ENCODE measurements at places on chromosomes 16 and 17. TPM values are rescaled to one million over a fixed set of nuclear protein-coding genes. Genes with fewer than 3 reads are reported as not detected.

DNA sequence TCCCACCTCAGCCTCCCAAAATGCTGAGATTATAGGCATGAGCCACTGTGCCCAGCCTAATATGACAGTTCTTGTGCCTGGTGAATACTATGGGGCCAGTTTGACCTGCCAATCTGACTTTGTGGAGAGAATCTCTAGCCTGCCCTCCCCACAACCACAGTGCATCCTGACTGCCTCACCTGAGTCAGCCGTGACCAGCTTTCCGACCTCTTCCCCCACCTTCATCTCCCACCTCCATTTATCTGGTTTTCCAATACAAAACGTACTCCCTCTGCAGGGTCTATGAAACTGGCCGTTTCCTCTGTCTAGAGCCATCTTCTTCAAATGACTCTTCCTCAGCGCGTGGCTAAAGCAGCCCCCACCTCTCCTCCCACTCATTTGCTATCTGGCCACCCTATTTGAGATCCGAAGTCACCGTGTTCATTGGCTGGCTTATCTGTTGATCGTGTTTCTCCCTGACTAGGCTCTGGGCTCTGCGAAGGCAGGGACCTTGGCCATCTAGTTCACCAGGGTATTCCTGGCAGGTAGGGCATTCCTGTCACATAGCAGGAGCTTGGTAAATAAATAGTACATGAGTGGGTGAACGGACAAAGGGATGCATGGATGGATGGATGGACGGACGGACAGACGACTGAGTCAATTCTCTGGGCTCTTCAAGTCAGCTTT is 22.3 kb upstream of the PLLP start:
- no peak for DNase-seq

DNA sequence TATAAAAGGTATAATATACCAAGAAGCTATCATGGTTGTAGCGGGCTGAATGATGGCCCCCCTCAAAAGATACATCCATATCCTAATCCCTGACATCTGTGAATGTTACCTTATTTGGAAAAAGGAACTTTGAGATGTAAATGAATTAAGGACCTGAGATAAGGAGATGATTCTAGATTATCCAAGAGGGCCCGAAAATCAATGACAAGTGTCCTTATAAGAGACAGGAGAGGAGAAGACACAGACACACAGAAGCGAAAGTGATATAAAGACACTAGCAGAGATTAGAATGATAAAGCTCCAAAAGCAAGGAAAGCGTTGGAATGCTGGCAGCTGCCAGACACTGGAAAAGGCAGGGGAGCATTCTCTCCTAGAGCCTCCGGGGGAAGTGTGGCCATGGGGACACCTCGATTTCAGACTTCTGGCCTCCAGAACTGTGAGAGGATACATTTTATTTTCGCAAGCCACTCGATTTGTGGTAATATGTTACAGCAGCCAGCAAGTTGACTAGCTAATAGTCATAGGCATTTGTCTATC is 12.5 kb upstream of the GP1BA start:
- no peak for DNase-seq

GRCh38 chr16:81544700-81545271 is 100.2 kb downstream of the CMIP start:
- DNase-seq = no peak

DNA sequence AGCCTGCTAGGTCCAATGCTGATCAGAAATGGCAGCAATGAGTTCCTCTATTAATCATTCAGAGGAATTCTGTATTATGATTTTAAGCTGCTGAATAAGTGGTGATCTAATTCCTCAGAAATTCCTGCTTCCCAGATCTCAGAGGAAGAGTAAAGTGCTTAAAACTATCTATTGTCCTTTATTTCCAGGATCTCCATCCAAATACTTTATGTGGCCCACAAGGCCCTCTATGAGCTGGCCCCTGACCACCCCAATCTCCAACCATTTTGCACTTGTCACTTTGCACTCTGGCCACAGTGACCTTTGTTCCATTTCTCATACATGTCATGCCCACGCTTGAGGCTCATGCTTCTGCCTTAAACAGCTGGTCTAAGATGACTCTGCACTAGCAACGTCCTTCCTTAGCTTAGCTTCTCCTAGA is 93.7 kb downstream of the CA10 start:
- peak; percentile 2 for DNase-seq

GRCh38 chr17:57349541-57350247 is 93.4 kb downstream of the MSI2 start:
- DNase-seq = no peak

ZKSCAN2 gene
- 1.0 TPM for polyA plus RNA-seq

GRCh38 chr16:66468321-66468965 is 41.3 kb downstream of the BEAN1 start:
- no peak for DNase-seq

GRCh38 chr16:70478912-70479341 is 24.5 kb downstream of the FCSK start:
- no peak for DNase-seq

DNA sequence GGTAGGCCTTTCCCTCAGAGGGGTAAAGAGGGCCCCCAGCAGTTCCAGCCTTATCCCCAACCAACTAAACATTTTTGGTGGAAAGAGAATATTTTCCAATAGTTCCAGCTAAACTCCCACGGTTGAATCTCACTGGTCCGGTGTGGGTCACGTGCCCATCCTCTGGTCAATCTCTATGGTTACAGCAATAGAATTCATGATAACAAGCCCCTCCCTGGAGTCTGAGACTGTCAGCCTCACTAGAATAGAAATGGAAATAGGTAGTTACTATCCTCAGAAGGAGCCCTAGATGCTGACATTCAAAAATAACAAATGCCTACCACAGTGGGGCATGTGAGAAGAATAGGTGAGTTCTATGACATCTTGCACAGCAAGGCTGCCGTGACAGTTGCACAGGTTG is 37.5 kb upstream of the LITAF start:
- DNase-seq = no peak

DNA sequence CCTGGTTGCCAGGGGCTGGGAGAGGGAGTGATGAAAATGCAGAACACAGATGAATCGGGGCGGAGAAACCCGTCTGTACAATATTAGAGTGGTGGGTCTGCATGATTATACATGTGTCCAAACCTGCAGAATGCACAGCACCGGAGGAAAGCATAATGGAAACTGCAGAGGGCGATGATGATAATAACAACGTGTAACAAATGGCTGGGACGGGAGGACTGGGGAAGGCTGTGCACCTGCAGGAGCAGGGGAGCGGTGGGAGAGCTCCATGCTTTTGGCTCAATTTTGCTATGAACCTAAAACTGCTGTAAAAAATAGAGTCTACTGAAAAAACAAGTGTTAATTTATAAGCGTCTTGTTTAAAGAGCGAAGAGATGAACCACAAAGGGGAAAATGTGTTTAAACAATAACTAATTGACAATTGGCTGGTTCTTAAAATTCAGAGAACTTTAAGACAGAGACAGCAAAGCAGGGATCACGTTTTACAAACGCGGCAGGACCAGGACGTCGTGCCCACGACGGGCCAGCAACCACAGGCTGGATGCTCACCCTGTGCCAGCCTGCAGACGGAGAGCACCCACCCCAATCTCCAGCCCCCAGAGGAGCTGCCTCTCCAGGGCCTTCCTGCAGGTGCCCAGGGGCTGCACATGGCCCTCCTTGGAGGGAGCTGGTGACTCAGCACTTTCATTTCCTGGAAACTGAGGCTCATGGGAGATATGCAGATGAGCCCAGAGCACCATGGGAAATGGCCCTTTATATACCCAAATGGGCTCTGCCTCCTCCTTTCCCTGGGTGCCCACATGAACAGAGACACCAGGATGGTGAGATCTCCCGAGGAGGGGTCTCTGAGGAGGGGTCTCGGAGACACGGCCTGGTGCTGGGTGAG is at the start of gene TEX19:
TEX19 (plus strand) TSS at position 783 of the 886 bp plus-strand sequence. CDS start 2,904 bp downstream, outside the sequence.
- no peak for DNase-seq

KCNJ16 gene
- not detected for polyA plus RNA-seq

DNA sequence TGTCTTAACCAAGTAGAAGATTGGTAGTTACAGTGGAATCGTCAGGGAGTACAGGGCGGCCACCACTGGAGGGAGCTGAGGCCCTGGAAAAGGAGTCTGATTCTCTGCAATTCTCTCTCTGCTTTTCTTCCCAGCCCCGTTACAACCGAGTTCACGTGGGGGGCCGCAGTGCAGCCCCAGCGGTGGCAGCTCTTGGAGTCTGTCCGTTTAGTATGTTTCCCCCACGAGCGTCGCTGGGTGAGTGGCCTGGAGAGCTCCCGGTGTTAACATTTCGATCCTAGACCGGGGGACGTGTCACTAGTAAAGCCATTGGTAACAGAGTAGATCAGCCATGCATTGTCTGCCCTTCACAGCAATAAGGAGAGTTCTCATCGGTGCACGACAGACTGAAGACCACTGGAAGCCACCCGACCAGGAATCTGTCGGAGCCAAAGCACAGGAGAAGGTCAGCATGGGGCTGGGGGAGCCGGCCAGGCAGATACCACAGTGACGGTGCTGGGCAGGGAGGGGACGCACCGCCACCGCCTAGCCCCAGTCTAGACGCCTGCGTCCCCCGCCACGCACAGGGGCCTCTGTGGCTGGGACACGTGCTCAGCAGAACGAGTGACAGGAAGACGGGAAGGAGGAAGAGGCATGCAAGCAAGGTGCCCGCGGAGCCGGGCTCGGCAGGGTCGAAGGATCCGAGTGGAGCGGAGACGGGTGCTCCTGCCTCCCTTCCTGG is 15.7 kb downstream of the SLC16A3 start:
- peak; percentile 62 for DNase-seq

DNA sequence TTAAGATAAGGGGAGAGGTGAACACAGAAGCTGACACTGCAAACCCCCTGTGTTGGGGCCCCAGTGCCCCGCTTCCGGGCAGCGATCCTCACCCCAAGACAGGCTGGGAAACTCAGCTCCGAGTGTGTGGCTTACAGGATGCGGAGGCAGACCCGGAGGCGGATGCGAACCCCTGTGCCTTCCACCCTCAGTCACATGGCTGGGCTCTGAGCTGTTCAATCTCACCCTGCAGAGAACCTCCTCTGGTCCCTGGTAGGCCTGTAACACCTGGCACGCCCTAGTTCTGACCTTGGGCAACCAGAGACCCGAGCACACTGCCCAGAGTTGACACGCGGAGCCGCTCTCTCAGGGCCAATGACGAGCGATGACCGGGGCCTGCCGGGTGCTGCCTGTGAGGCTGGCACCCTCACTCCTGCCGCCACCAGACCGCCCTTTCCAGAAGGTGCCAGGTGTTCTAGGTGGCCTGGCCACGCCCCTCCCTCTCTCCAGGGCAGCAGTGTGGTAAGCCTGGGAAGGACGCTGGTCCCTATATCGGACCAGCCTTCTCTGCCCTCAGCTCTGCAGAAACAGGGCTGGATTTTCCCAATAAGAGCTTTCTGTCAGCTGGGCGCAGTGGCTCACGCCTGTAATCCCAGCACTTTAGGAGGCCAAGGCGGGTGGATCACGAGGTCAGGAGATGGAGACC is 23.3 kb downstream of the MEAK7 start:
- DNase-seq = no peak

PLLP gene
- polyA plus RNA-seq = 0.46 TPM

DNA sequence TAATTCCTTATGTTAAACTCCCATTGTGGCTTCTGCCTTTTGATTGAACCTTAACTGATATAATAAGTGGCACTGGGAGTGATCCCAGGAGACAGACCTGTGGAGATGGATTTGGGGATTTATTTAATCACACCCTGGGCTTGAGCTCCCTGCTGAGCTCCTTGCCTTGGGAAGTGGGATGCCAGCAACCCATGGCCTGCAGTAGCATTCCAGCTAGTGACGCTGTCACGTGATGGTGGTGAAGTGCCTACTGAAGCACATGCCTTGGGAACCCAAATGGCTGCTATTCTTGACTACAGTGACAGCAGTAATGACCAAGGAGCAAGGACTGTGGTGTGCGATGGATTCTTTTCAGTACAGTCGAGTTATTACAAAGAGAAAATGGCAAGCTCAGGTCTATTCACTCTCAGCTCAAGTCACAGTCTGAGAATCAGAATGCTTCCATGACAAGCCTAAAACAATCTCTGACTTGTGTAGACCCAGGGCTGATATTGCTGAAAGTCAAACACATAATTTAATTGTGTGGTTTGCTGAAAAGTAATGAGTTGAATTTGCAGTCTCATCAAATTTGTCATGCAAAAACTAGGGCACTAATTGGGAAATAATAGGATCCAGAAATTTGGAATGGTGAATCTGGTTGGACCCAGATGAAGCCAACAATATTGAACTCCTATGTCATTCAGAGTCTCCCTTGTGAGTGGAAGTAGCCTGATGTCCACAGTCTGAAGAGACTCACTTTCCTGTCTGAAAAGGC is 47.1 kb downstream of the BCL7C start:
- DNase-seq = no peak

- DNase-seq = no peak
Measured at GRCh38 chr17:78791840-78792709, 10.0 kb upstream of the CYTH1 start.

DNA sequence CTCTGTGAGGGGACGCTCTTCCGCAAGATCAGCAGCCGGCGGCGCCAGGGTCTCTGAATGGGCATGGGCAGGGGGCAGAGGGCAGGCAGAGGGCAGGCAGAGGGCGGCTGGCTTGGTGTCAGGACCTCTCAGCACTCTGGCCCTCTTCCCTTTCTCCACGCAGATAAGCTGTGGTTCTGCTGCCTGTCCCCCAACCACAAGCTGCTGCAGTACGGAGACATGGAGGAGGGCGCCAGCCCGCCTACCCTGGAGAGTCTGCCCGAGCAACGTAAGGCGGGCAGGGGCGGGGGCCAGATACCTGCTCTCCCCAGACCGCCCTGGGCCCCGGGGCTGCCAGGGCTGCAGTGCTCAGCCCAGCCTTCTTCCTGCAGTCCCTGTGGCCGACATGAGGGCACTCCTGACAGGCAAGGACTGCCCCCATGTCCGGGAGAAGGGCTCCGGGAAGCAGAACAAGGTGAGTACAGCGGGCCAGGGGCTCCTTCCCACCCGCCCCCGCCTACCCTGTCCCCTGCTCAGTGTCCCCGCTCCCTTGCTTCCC is 4.1 kb downstream of the ELMO3 start:
- DNase-seq = no peak

- DNase-seq = no peak
Measured at GRCh38 chr17:31494259-31495021, 103.0 kb downstream of the RAB11FIP4 start.

SOX15 gene
- 1.1 TPM for polyA plus RNA-seq

- no peak for DNase-seq
Measured at GRCh38 chr16:50257876-50258275, 8.5 kb upstream of the ADCY7 start.

- peak; percentile 30 for DNase-seq
Measured at GRCh38 chr17:59131131-59131530, 23.9 kb downstream of the SKA2 start.

- DNase-seq = peak; percentile 93
Measured at GRCh38 chr17:82213251-82214011, 789 bp upstream of the CCDC57 start.

GRCh38 chr17:81334391-81334901 is 39.3 kb upstream of the SLC38A10 start:
- DNase-seq = no peak

DNA sequence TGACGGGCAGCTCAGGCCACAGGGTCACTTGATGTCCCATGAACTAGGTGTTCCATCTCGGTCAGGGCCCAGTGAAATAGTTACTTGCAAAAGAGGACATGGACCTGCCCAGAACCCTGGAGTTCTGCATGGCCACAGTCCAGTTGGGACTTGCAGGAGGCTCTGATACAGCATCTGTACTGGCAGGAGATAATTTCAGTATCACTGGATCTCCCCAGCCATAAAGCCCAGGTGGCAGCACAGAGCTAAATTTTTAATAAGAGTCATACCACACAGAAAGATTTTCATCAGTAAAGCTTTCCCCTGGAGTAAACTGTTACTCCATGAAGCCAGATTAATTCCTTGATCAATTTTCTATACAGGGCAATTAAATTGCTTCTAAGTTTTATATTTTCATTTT is 18.0 kb upstream of the SLC16A5 start:
- peak; percentile 56 for DNase-seq

GRCh38 chr17:36148559-36149295 is 27.7 kb downstream of the TBC1D3B start:
- DNase-seq = peak; percentile 62

- DNase-seq = peak; percentile 67
Measured at GRCh38 chr16:1363501-1364041, 11.8 kb downstream of the GNPTG start.

Data from GM23248 (cell line).